Stimulated activated CD8-positive, alpha-beta memory T cell treated with anti-CD3 and anti-CD28 coated beads, Interleukin-7, amount 100 ng/mL, for 1 hour (primary cell): ENCODE measurements at places on chromosomes 2 and 18.
A peak's percentile ranks its signal among the peaks of the same experiment; 100 is the strongest.

- DNase-seq = no peak
These were observed 141.0 kb downstream of the UXS1 start for GRCh38 chr2:106053116-106053515.

DNA sequence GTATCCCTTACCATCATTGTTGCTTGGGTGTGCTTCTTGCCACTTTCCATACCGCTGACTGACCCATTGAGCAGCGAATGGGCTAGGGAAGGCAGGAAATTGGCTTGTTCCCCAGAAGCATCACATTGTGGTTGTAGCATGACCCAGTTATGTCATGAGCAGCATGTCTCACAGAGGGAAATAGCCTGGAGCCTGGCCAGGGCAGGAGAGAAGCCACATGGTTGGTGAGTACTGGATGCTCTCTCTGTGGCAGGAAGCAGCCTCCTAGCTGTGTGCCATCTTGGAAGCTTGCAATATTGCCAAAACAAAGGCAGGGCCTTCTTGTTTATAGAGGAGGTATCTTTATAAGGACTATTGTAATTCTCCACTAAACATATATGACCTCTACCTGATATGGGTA, 482.6 kb downstream of the PIK3C3 start:
- DNase-seq = no peak

DNA sequence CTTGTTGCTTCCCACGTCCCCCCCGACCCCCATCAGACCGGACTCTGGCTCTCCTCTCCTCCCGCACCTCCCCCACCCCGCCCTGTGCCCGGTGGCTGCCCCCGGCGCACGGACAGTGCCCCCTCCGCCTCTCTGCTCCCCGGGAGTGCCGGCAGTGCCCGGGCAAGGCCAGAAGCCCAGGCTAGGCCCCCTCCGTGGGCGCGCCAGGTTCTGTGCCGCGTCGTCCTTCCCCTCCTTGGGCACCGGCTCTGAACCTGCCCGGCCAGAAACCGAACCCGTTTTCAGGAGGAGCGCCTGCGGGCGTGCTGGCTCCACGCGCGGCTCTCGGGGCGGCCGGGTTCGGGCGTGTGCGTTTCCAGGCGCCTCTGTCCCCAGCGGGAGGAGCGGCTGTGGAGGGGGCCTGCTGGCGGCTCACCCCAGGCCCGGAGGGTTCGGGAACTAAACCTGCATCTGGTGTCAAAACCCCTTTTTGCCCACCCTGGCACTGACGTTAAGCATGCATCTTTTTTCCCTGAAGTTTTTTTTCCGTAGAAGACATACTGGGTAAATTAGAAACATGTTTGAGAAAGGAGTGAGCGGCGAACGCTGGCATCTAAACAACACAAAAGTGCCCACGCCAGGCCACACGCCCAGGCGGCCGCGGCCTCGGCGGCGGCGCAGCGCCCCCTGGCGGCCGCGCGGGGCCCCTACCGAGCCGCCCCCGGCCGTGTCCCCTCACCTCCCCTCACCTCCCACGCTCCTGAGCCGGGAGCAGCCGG, 123.9 kb upstream of the SLC1A4 start:
- DNase-seq = peak; percentile 27

DNA sequence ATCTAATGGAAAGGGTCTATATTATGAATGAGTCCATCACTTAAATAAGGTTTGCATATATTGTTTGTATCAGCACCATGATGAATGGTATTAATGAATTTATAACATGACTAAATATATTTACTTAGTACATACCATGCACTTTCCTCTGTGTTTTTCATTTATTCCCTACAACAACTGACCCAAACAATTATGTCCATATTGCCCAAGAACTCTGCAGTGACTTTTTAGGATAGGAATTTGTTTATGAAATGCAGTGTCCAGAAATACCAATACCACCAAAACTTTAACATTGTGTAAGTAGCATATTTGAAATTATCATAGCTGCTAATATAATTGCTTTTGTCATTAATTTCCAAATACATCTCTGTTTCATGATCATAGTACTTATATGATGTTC, 119.7 kb downstream of the WDR7 start:
- no peak for DNase-seq

GRCh38 chr2:120108749-120109148, 95.9 kb downstream of the EPB41L5 start:
- DNase-seq = no peak

DNA sequence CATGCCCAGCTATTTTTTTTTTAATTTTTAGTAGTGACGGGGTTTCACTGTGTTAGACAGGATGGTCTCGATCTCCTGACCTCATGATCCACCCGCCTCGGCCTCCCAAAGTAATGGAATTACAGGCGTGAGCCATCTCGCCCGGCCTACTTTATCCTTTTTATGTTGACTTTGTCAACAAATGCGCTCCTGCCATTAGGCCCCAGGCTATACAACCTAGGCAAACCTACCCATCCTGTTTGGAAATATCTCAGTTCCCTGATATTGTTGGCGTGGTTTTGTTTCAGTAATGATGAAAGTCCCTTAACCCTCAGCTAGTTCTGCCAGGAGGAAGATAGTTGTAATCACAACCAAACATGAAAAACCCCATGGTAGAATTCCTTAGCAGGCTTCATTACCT, 249.4 kb upstream of the SOX11 start:
- no peak for DNase-seq

DNA sequence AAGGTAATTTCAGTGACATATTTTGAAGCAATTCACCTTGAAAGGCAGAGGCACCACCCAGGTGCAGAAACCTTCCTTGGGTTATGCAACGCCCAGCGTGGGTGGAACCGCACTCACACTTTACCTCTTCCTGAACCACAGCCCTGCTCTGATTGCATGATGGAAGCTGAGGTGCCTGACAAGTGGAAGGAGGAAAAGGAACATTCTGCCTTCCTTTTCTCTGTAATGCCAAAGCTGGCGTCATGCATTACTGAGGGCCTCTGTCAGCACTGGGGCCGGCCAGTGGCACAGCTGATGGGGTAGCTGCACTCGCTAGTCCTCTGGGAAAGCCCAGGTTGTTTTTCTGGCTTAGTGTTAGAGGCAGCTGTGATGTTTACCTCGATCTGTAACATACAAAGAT, 266.5 kb downstream of the NEDD4L start:
- no peak for DNase-seq

GRCh38 chr18:44946529-44947113, 265.9 kb downstream of the SETBP1 start:
- no peak for DNase-seq

DNA sequence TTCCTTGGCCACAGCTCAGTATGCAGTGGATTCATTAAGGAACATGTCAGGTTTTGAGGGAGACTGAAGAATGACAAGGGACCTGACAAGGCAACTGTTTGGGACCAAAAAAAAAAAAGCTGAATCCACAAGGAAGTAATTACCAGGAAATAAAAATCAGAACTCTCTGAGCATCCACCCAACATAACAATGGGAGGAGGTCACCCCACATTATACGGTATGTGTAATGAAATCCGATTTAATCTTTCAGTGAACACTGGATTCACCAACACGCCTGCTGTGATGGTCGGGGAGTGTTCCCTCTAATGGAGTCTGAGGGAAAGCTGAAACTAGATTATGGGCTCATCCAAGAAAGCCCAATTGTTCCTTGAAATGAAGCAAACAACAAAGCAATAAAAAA, 329.3 kb downstream of the ETAA1 start:
- DNase-seq = no peak

DNA sequence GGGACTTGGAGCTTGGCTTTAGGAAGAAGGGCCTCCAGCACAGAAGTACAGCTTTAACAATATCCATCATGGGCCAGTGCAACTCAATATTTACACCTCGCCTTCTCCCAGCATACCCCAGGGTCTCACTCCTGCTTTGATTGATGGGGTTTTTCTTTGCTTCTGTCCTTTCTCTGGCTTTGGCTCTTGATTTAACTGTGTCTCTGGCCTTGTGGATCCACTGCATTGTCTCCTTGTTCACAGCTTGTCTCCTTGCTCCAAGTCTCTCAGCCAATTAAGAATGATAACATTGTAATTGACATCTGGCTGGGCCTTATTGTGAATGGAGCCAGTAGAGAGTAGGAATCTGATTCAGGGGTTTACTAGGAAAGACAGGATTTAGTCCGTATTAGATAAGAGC, 1019.5 kb downstream of the TMEM182 start:
- DNase-seq = no peak

DNA sequence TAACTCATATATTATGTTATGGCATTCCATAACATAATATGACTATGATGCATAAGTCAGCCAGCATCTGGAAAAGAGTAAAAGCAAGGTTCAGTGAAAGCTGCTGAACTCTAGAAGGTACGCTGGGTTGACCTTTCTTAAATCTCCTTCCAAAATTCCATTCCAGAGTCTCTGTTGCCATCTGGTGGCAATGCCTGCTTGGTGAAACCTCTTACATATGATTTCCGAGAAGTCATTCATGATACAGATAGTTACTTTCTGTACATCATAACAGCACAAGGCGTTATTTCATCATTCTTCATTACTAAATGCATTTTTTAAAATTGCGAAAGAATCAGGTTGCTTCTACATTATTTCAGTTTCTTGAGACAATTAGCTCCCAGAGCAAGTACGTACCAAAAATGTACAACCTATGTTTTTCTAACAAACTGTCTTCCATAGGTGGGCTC, 7.0 kb upstream of the EPG5 start:
- DNase-seq = peak; percentile 31

DNA sequence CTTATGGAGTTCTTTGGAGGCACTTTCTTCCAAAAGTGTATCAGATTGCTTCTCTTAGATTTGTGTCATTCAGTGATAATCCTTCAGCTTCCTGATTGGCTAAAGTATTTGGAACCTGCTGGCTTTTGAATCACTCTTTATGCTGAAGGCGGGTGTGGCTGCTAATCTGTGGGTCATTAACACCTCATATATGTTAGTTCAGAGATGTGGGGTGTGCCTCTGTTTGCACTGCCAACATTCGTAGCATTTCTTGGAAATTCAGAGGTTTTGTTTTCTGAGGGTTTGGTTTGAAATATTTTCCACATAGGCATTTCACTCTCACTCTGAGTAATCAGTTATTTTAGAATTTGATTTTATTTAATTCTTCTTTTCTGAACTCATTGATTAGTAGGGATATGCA, 1604.4 kb upstream of the ACVR2A start:
- DNase-seq = no peak

DNA sequence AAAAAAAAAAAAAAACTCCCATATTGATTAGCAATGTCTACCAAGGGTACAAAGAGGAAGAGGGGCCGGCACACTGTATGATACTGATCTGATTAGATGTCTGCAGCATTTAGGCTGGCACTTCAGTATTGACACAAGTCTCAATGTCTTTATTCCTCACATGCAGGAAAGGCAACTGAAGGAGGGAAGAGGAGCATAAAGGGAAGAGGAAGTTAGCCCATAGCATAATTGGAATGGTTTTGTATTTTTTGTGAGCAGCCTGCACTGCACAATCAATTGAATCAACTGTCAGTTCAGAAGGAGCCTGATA, 79.0 kb downstream of the DNER start:
- DNase-seq = no peak

DNA sequence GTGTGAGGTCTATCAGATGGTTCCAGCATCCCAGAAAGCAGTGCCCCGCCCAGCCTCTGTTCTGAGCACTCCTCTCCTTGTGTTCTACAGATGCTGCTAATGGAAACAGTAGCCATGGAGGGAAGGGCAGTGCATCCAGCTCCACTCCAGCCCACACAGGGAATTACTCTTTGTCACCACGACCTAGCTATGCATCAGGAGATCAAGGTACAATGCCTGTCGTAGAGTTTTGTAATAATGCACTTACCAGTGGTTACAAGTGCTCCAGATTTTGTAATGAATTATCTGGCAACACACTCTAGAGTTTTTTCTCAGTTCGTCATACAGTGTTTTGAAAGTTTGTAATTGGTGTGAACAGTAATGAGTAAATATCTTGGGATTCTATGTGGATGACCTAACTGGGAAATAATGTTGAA, 161.1 kb downstream of the ESCO1 start:
- DNase-seq = no peak

DNA sequence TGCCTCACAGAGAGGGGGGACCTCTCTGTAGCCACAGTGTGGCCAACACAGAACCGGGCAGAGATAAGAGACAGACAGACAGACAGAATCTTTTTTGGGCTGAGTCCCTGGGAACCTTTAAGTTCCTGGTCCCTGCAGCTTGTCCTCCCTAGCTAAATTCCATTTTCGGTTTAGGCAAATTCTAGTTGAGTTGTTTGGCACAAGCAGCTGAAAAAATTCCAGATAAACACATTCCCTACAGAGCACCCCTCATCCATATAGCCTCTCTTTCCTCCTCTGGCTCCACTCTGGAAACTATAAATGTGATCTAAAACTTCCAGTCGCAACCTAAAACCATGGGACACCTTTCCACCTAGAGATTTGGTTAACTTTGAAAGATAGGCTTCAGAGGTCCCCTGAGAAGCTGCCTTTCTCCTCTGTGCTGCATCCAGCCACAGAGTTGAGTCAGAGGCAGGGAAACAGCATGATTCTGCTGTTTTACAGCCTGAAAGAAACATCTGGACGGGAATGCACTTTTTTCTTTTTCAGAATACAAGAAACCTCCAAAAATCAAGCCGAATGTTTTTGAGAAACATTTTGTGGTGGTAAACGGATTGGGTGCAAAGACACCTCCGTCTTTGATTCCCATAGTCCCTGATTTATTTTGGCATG, 30.9 kb downstream of the SLC4A3 start:
- DNase-seq = no peak

GRCh38 chr2:164677733-164678132, 56.5 kb upstream of the GRB14 start:
- DNase-seq = no peak

DNA sequence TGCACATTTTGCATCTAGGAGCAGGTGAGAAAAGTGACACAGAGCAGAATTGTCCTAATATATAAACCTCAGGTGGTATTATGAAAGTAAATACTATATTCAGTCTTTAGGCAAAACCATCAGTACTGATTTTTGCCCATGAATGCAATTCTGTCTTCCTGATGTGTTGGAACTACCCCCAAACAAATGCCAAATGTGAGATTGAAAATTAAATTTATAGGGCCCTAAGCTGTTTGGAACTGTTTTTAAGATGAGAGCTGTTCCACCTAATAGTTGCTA, 115.2 kb downstream of the SH3RF3 start:
- DNase-seq = no peak

DNA sequence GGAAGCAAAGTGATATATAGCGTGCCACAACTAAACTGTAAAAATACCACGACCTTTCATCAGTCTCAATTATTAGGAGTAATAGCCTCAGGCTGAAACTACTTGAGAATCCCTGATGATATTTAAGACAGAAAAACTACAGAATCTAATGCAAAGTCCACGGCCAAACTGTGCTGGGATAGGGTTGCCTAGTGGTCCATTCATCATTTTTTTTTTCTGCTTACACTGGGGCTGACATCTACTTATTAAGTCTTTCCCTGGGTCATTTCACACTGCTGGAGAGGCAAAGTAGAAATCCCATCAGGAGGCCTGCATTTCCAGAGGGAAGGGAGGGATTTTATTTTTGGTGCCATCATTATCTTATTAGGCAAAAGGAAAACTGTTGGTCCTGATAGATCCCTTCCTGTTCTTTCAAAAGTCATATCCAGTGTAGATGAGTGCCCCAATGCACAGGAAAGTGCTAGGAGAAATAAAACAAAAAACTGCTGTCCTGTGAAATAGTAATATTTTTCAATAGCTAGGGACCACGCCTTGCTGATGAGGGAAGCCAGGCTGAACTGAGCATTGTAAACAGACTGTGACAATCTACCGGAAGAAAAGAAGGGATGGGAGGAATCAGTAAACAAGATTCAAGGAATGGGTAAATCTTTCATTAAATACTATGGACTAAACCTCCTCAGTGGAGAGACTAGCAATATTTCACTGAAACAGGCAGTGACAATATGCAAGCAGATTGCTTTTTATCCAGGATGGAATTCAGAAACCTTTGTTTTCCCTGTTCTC, 644.3 kb downstream of the IRS1 start:
- no peak for DNase-seq
